Fibroblast of skin of scalp (primary cell): ENCODE measurements at places on chromosomes 5 and 9.

GRCh38 chr5:122738088-122738487, 36.8 kb upstream of the SNX2 start:
- no peak for DNase-seq

DNA sequence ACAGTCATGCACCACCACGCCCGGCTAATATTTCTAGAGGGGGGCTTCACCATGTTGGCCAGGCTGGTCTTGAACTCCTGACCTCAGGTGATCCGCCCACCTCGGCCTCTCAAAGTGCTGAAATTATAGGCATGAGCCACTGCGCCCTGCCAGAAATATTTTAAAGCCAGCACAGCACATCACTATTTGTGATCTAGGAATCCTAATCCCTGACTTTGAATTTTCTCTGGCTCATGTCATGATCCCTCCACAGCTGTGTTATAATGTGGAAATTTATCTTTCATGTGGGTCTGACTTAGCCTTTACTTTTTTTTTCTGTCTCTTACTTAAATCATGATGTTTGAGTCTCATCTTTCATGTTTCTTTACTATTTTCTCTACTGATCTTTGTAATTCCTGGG, 18.7 kb upstream of the ITGA1 start:
- DNase-seq, result no peak

GRCh38 chr5:83277953-83278352, 193.6 kb upstream of the VCAN start:
- DNase-seq, result no peak

DNA sequence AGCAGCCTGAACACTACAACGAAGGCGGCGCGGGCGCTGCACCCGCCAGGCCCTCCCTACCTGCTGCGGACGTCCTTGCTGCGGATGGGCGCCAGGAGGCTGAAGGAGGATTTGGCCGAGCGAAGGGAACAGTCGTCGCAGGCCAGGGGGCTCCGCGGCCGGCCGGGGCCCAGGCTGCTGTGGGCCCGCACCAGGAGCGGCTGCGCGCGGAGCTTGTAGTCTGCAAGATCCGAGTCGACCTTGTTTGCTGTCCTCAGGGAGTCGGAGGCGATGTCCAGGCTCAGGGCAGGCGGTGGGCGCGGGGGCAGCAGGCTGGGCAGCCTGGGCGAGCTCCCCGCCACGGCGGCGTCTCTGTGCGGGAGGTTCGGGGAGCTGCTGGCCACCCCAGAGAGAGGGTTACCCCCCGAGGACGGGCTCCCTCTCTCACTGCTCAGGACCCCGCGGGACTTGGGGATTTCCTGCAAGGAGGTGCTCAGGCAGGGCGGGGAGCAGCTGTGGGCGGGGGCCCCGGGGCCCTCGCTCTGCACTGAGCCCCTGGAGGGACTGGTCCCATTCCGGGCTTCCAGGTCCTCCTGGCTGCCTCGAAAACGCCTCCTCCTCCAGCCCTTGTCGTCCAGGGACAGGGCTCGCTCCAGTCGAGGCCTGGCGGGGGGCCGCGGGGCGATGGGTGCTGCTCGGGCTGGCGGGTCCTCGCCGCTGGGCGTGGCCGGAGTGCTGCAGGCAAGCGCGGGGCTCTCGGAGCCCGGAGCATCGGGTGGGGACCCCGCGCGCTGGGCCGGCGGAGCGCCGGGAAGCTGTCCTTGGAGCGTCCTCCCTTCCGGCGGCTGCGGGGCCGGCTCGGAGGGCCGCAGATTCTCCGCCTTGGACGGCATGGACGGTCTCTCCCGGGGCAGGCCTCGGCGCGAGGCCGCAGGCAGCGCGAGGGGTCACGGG, 831 bp downstream of the INPP5E start:
- DNase-seq, result peak; percentile 11

- no peak for DNase-seq
Measured at GRCh38 chr5:159345336-159345735, 15.0 kb upstream of the IL12B start.

- DNase-seq, result no peak
Measured at GRCh38 chr9:102237094-102237493, 498.6 kb upstream of the GRIN3A start.

DNA sequence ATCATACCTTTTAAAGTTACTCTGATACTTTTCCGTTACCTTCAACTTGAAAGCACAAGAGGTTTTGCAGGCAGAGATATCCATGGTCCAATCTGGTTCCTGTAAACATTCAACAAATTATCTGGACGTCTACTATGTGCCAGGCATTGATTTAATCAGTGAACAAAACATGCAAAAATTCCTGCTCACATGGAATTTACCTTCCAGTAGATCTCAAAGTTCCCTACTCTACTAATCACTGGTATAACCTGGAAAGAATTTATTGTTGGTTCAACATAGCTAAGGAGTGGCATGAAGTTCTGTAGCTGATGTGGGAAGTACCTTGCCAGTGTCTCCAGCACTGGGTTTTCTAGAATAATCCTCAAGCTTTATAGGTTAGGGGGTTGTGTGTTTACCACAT, 9.8 kb downstream of the OCLN start:
- no peak for DNase-seq

GRCh38 chr9:135959814-135960213, 1.4 kb downstream of the UBAC1 start:
- no peak for DNase-seq

- DNase-seq, result peak; percentile 2
Measured at GRCh38 chr9:28120184-28120583, 546.9 kb upstream of the C9orf72 start.

DNA sequence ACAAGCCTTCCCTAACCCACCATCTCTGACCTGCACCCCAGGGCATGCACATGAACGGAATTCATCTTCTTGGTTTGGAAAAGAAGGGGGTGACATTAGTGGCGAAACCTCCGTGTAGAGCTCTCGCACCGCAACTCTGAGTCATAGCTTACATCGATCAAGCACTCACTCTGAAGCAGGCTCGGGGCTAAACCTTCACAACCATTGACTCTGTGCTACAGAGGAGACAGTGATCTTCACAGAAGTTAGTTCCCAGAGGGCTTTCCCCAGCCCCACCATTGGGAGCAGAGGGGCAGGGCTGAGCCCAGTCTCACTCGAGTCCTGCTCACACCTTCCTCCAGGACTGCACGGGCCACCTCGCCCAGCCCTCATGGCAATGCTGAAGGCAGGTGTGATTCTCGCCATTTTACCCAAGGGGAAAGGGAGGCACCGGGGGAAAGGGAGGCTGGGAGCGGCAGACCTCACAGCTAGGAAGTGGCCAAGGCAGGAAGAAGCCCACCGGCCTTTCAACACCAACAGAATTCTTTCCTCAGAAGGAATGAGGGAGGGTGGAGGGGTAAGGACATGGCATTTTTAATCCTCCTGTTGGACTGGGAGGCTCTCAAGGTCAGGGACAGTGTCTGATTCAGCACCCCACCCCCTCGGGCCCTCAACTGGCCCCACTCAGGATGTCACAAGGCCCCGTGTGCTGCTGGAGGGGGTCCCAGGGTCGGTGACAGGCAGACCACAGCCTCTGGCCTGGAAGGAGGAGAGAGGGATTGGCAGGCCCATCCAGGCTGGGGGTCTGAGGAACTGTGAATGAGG, 25.9 kb upstream of the IL17B start:
- DNase-seq, result peak; percentile 95

GRCh38 chr5:140600096-140600495, 32.9 kb downstream of the CD14 start:
- no peak for DNase-seq

DNA sequence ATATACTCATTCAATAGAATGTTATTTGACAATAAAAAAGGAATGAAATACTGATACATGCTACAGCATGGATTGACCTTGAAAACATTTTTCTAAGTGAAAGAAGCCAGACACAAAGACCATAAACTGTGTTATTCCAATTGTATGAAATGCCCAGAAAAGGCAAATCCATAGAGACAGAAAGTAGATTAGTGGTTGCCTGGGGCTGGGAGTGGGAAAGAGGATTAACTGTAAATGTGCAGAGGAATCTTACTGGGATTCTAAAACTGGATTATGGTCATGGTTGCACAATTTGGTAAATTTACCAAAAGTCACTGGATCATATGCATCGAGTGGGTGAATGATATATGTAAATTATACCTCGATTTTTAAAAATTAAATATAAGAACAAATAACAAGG, 88.1 kb downstream of the GLIS3 start:
- no peak for DNase-seq

DNA sequence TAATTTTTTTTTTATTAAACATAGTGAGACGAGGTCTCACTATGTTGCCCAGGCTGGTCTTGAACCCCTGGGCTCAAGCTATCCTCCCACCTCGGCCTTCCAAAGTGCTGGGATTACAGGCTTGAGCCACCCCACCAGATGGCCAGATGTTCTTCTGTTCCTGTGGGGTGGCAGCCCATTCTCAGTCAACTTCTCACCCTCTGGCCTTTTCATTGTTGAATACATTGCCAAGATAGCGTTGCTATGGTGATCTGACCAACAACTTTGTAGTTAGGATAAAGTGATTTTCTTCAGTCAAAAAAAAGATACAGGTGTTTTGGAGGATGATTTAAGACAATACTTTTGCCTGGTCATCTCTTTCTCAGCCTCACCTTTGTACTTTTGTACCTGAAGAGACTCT, 109.1 kb downstream of the EGFLAM start:
- DNase-seq, result no peak

- no peak for DNase-seq
Measured at GRCh38 chr5:155189981-155190380, 176.4 kb downstream of the KIF4B start.

DNA sequence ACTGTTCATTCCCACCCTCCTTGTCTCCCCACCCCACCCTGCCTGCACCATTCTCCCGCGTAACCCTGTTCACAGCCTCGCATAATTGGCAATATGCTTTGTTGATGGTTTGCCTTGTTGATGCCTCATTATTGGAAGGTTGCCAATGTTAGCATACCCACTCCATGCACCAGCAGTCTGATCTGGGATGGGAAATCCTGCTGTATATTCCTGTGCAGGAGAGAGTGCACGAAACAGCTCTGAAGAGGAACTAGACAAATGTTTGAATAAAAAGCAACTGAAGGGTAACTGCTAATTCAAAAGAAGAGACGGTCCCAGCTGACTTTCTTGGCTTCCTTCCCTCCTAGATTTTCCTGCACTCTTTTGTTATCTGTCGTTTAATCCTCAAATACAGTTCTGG, 271.7 kb upstream of the TLE4 start:
- no peak for DNase-seq

- DNase-seq, result no peak
Measured at GRCh38 chr9:7756088-7756487, 43.5 kb downstream of the DMAC1 start.

GRCh38 chr5:180595381-180596114, 4.2 kb upstream of the SCGB3A1 start:
- DNase-seq, result no peak
